ENCODE measurements at places on chromosomes 7 and 10. TPM values are rescaled to one million over a fixed set of nuclear protein-coding genes. Genes with fewer than 3 reads are reported as not detected.

Gene SH2D4B
- 0.22 TPM for total RNA-seq

- H3K27me3 ChIP-seq: peaks cover 43% of the 10 kb centered on the region
- no peaks in the 10 kb centered on the region for H3K36me3 ChIP-seq
- no peak overlapping the region for H3K27ac ChIP-seq
Measured at GRCh38 chr7:137685433-137686164, 161.2 kb downstream of the DGKI start.

DNA sequence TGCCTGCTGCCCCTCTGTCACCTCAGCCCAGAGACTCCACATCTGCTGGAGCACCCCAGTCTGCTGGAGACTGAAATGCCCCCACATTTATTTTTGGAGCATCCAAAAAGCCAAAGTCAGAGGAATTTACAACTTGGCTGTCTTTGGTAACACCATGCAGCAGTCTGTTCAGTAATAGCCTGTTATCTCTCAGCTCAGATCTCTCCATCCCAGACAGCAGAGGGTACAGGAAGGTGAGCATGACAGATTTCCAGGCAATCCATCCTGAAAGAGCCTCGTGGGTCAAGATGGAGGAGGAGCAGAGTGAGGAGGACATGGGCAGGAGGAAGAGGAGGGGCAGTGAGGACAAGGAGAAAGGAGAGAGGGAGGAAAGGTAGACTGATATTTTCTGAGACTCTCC is 55.9 kb downstream of the GRID1 start:
- DNase-seq: no peak
- H3K4me3 ChIP-seq: no peak overlapping the region
- no peaks in the 10 kb centered on the region for H3K27me3 ChIP-seq
- no peaks in the 10 kb centered on the region for H3K4me1 ChIP-seq
- H3K36me3 ChIP-seq: no peaks in the 10 kb centered on the region

GRCh38 chr10:29949411-29950011 is 109.9 kb downstream of the JCAD start:
- no peak overlapping the region for H3K27ac ChIP-seq
- DNase-seq: no peak
- no peaks in the 10 kb centered on the region for H3K36me3 ChIP-seq
- H3K27me3 ChIP-seq: no peaks in the 10 kb centered on the region

DNA sequence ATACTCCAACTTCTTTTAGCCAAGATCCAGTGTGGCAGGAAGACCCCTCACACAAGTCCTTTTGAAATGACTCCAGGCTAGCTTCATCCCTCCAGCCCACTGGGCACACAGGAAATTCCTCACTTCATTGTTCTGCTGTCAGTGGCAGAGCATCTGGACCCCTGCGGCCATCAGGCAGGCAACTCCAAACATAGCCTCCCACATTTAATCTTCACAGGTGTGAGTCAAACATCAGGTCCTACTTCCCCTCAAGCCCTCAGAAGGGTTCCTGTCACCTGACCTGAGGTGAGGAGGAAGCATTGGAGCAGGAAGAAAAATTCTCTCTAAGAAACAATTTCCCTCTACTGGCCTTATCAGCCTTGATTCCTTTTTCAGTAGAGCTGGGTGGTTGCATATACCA is 51.1 kb upstream of the C1GALT1 start:
- H3K36me3 ChIP-seq: no peaks in the 10 kb centered on the region
- H3K4me3 ChIP-seq: no peak overlapping the region
- H3K27me3 ChIP-seq: no peaks in the 10 kb centered on the region
- no peak overlapping the region for H3K27ac ChIP-seq
